ENCODE measurements at places on chromosomes 1 and 21. TPM values are rescaled to one million over a fixed set of nuclear protein-coding genes. Genes with fewer than 3 reads are reported as not detected.

Gene ERG
- total RNA-seq, result not detected

Gene RGS8
- total RNA-seq, result not detected

- H3K4me3 ChIP-seq, result no peak overlapping the region
- H3K27ac ChIP-seq, result no peak overlapping the region
- H3K4me1 ChIP-seq, result peaks cover 7% of the 10 kb centered on the region
- no peak for DNase-seq
These were observed 61.4 kb upstream of the CNN3 start for GRCh38 chr1:94988356-94988755.

Gene TRIM17
- 1.3 TPM for total RNA-seq

- H3K27me3 ChIP-seq, result no peaks in the 10 kb centered on the region
- peak overlapping the region; percentile 72 for H3K27ac ChIP-seq
- DNase-seq, result peak; percentile 15
- H3K36me3 ChIP-seq, result peaks cover 44% of the 10 kb centered on the region
- H3K4me1 ChIP-seq, result peaks cover 64% of the 10 kb centered on the region
- peak overlapping the region; percentile 5 for H3K4me3 ChIP-seq
These were observed 12.8 kb downstream of the OTUD7B start for GRCh38 chr1:149997585-149998262.

DNA sequence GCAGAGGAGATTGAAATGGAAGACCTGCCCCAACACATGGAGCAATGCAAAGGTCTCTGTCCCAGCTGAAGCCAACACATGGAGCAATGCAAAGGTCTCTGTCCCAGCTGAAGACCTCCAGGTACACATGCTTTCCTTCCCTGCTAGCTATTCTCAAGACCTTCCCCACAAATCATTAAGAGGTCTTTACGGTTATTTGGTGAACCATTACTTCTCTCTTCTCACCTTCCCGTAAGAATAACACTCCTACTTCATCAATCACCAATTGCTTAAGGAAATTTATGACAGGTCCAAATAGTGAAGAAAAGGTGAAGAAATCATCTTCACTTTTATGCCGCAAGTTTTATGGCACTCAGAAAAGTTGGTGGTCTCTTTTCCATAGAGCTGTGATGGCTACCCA, 138.8 kb downstream of the NTPCR start:
- no peak for DNase-seq
- H3K27ac ChIP-seq, result no peak overlapping the region
- H3K36me3 ChIP-seq, result peaks cover 29% of the 10 kb centered on the region
- no peaks in the 10 kb centered on the region for H3K27me3 ChIP-seq
- no peaks in the 10 kb centered on the region for H3K4me1 ChIP-seq
- no peak overlapping the region for H3K4me3 ChIP-seq

DNA sequence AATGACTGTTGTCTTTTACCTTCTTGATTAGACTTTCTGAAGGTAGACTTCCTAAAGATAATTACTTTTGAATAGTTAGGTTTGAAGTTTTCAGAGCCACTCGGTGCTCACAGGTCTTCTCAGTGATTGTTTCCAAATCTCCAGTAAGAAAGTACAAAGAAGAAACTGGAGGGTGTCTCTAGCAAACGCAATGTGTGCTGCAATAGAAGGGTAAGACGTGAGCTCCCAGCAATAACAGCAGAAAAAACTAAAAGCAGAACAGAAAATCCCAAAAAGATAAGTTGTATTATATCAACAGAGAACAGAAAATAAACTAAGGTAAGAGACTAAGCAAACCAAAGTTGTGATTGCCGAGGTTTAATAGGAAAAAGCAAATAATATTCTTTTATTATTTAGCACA, 1.8 kb downstream of the CTTNBP2NL start:
- no peak overlapping the region for H3K4me3 ChIP-seq
- no peak for DNase-seq
- H3K4me1 ChIP-seq, result peaks cover 18% of the 10 kb centered on the region

Gene MAP3K21
- 1.9 TPM for total RNA-seq

Gene GPR89B
- total RNA-seq, result 18.2 TPM

Gene NR1I3
- not detected for total RNA-seq

Gene WNT9A
- not detected for total RNA-seq

- peaks cover 9% of the 10 kb centered on the region for H3K27me3 ChIP-seq
- H3K27ac ChIP-seq, result no peak overlapping the region
- no peaks in the 10 kb centered on the region for H3K4me1 ChIP-seq
- no peaks in the 10 kb centered on the region for H3K36me3 ChIP-seq
- H3K4me3 ChIP-seq, result no peak overlapping the region
These were observed 6.3 kb upstream of the LAD1 start for GRCh38 chr1:201405484-201405831.

GRCh38 chr1:179875596-179876299, 1.9 kb downstream of the TOR1AIP2 start:
- peaks cover 7% of the 10 kb centered on the region for H3K36me3 ChIP-seq
- no peak overlapping the region for H3K4me3 ChIP-seq
- no peak for DNase-seq
- peaks cover 52% of the 10 kb centered on the region for H3K4me1 ChIP-seq
- no peak overlapping the region for H3K27ac ChIP-seq

- peak; percentile 45 for DNase-seq
- peak overlapping the region; percentile 96 for H3K27ac ChIP-seq
- peaks cover 81% of the 10 kb centered on the region for H3K36me3 ChIP-seq
- peaks cover 92% of the 10 kb centered on the region for H3K4me1 ChIP-seq
- H3K4me3 ChIP-seq, result no peak overlapping the region
- no peaks in the 10 kb centered on the region for H3K27me3 ChIP-seq
These were observed 23.3 kb downstream of the ZBTB17 start for GRCh38 chr1:15952317-15953258.

DNA sequence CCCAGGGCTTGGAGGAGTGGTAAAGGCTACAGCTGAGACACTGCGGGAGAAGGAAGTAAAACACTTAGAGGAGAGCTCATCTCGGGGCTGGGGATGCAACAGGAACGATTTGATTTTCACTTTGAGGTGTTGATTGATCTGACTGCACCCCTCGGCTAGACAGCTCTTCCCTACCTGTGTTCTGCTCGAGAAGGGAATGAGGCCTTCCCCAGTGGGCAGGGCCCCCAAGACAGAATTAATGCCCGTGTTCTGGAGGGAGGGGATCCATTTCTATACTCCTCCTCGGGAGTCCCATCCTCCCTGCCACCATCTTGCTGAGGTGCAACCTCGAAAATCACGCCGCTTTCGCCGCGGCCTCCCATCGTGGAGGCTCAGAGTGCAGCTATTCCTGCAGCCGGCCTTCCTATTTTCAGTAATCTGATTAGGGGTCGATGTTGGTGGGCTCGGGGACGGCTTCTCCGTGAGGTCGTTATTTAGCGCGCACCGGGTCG, 2.4 kb downstream of the ATP2B4 start:
- DNase-seq, result no peak
- peak overlapping the region; percentile 84 for H3K4me3 ChIP-seq
- H3K4me1 ChIP-seq, result peaks cover 59% of the 10 kb centered on the region

Gene HTR1D
- not detected for total RNA-seq

Gene S100A2
- total RNA-seq, result not detected

GRCh38 chr1:84619383-84620102, 45.3 kb upstream of the CTBS start:
- no peaks in the 10 kb centered on the region for H3K36me3 ChIP-seq
- peak overlapping the region; percentile 26 for H3K4me3 ChIP-seq
- H3K27ac ChIP-seq, result peak overlapping the region; percentile 80
- peaks cover 23% of the 10 kb centered on the region for H3K4me1 ChIP-seq
- H3K27me3 ChIP-seq, result no peaks in the 10 kb centered on the region
- peak; percentile 52 for DNase-seq

- peaks cover 17% of the 10 kb centered on the region for H3K4me1 ChIP-seq
- DNase-seq, result no peak
- no peaks in the 10 kb centered on the region for H3K36me3 ChIP-seq
- no peak overlapping the region for H3K27ac ChIP-seq
These were observed 4.9 kb downstream of the RASSF5 start for GRCh38 chr1:206512058-206512850.

- DNase-seq, result no peak
- H3K36me3 ChIP-seq, result peaks cover 22% of the 10 kb centered on the region
- H3K4me1 ChIP-seq, result peaks cover 12% of the 10 kb centered on the region
- H3K27me3 ChIP-seq, result no peaks in the 10 kb centered on the region
- no peak overlapping the region for H3K27ac ChIP-seq
These were observed 2.4 kb downstream of the NOC2L start for GRCh38 chr1:956636-957035.

- no peak for DNase-seq
- no peak overlapping the region for H3K4me3 ChIP-seq
- H3K27ac ChIP-seq, result no peak overlapping the region
- H3K36me3 ChIP-seq, result peaks cover 43% of the 10 kb centered on the region
- peaks cover 27% of the 10 kb centered on the region for H3K4me1 ChIP-seq
- H3K27me3 ChIP-seq, result no peaks in the 10 kb centered on the region
These were observed 19.9 kb downstream of the MACF1 start for GRCh38 chr1:39224295-39224829.

GRCh38 chr1:192601143-192601542, 25.6 kb downstream of the RGS1 start:
- no peak overlapping the region for H3K4me3 ChIP-seq
- no peak overlapping the region for H3K27ac ChIP-seq
- peaks cover 26% of the 10 kb centered on the region for H3K4me1 ChIP-seq
- H3K36me3 ChIP-seq, result no peaks in the 10 kb centered on the region
- no peak for DNase-seq

- no peaks in the 10 kb centered on the region for H3K4me1 ChIP-seq
- no peak overlapping the region for H3K27ac ChIP-seq
- DNase-seq, result no peak
- H3K4me3 ChIP-seq, result no peak overlapping the region
- H3K27me3 ChIP-seq, result peaks cover under 1% of the 10 kb centered on the region
- H3K36me3 ChIP-seq, result peaks cover 3% of the 10 kb centered on the region
These were observed 22.7 kb upstream of the SCAF4 start for GRCh38 chr21:31754708-31754960.

GRCh38 chr1:8352886-8353785, 35.2 kb downstream of the SLC45A1 start:
- peaks cover 3% of the 10 kb centered on the region for H3K27me3 ChIP-seq
- no peak overlapping the region for H3K27ac ChIP-seq
- DNase-seq, result no peak
- H3K36me3 ChIP-seq, result peaks cover 8% of the 10 kb centered on the region
- no peak overlapping the region for H3K4me3 ChIP-seq

Gene OTUD7B
- total RNA-seq, result 21.9 TPM

DNA sequence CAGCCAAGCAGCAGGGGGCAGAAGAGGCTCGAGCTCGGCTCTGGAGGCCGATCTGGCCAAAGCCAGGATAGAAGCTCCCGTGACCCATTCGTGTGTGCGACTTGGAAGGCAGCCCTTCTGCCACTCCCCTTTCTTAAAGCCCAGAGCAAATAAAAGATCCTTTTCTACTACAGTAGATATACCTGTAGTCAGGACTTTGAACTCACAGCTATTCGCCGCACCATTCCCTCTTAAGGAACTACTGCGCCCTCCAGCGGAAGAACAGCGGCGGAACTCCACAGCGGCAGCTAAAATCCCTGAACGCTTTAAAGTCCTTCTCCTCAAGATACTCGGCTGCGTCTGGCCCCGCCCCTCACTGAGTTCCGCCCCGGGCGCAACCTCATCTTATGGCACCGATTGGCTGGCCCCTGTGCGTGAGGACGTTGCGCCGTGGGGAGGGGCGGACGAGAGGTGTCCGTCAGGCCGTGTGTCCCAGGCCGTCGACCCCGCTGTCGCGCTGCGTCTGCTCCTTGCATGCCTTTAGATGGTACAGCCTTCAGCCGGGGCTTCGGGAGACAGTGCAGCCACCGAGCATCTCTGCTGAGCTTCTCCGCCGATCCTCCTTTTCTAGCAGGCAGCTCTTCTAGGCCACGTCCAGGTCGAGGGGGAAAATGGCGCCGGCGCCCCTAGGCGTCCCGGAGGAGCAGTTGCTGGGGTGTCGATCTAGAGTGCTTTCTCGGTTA, at the start of gene LRIG2:
LRIG2 (plus strand) TSS at position 442 of the 722 bp plus-strand sequence; CDS start at position 651, 209 bp downstream.
- peaks cover 22% of the 10 kb centered on the region for H3K4me1 ChIP-seq
- DNase-seq, result peak; percentile 97
- H3K4me3 ChIP-seq, result peak within 1 kb of the TSS; percentile 92
- H3K36me3 ChIP-seq, result peaks cover 6% of the 10 kb centered on the region

DNA sequence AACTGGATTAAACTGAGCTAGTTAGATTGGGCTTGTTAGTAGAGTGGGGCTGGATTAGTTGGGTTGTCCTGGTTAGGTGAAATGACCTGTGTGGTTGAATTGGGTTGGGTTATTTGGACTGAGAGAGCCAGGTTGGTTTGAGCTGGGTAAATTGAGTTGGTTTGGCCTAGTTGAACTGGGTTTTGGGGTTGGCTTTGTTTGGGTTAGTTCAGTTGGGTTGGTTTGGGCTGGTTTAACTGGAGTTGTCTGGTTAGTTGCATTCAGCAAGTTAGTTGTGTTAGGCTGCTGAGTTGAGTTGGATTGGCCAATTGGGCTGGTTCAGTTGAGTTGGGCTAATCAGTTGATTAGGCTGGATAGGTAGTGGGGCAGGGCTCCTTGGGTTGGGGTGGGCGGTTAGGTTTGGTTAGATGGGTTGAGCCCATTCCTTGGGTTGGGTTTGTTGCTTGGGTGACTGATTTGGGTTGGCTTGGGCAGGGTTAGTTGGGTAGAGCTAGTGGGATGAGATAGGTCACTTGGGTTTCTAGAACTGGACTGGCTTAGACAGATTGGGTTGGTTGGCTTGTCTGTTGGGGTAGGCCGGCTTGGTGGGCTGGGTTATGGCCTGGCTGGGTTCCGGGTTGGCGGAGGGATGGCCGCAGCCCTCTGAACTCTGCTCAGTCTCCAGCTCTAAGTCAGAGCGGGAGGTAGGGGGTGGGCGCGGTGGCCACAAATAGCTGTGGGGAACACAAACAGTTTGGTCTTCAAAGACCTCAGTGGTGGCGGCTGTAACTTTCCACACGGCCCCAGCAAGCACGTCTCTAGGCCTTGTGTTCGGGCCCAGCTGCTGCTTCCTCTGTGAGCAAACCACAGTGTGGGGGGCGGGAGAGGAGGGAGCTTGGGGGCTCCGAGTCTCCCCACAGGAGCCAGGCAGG, 67.2 kb upstream of the RUNX3 start:
- peak overlapping the region; percentile 56 for H3K4me3 ChIP-seq
- peak; percentile 88 for DNase-seq
- H3K36me3 ChIP-seq, result peaks cover 23% of the 10 kb centered on the region
- peak overlapping the region; percentile 96 for H3K27ac ChIP-seq
- no peaks in the 10 kb centered on the region for H3K27me3 ChIP-seq

- no peak for DNase-seq
- H3K36me3 ChIP-seq, result peaks cover 22% of the 10 kb centered on the region
- H3K4me3 ChIP-seq, result no peak overlapping the region
These were observed 26.8 kb downstream of the DNAJC11 start for GRCh38 chr1:6674771-6675170.

- H3K36me3 ChIP-seq, result no peaks in the 10 kb centered on the region
- DNase-seq, result no peak
- no peaks in the 10 kb centered on the region for H3K27me3 ChIP-seq
- H3K4me3 ChIP-seq, result no peak overlapping the region
These were observed 1656.0 kb downstream of the MRPL39 start for GRCh38 chr21:23951251-23951650.

GRCh38 chr1:25516686-25517085, 26.7 kb upstream of the LDLRAP1 start:
- no peak overlapping the region for H3K4me3 ChIP-seq
- DNase-seq, result no peak
- peaks cover 6% of the 10 kb centered on the region for H3K4me1 ChIP-seq
- H3K36me3 ChIP-seq, result no peaks in the 10 kb centered on the region
- no peaks in the 10 kb centered on the region for H3K27me3 ChIP-seq

- H3K36me3 ChIP-seq, result peaks cover 9% of the 10 kb centered on the region
- no peak for DNase-seq
- H3K4me3 ChIP-seq, result no peak overlapping the region
These were observed 27.7 kb downstream of the PPP1R12B start for GRCh38 chr1:202376247-202376646.
